ENCODE measurements at places on chromosomes 4 and X. TPM values are rescaled to one million over a fixed set of nuclear protein-coding genes. Genes with fewer than 3 reads are reported as not detected.

DNA sequence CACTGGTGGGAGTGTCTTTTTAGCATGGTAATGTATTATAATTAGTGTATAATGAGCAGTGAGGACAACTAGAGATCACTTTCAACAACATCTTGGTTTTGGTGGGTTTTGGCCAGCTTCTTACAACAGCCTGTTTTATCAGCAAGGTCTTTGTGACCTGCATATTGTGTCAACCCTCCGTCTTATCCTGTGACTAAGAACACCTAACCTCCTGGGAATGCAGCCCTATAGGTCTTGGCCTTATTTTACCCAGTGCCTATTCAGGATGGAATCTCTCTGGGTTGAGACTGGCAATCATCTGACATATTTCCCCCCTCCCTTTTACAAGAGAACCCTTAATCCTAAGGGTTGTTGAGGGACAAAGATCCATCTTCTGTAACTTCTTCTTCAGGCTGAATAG lies 21.9 kb upstream of the ADH4 start:
- DNase-seq, result no peak

DNA sequence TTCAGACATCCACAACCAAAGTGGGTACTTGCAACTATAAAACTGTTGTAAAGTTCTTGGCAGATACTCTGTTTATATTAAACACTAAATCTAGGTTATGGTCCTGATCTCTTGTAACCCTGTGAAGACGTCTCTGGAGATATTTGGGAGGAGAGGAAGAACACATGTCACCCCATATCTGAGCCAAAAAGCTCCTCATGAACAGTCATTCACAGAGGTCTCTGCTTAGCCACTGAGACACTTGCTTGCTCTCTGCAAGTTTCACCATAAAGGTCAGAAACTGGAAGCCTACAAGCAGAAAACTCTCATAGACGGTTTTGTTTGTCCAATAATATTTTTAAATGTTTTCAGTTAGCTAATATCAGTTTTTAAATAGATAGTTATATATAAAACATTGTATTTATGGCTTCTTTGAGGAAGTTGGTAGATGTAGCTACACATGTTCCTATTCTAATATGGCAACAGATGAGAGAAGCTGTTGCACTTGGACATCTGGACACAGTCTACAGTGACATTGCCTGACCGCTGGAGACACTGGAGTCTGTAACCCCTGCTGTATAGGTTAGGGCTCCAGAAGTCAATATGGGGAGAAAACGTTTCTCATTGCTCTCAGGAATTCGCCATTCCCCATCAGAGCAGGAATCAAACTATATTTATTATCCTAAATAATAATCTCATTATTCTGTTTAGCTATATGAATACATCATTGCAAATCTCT lies 73.6 kb downstream of the C4orf46 start:
- DNase-seq, result no peak

DDX53 gene
- total RNA-seq, result not detected

RFC1 gene
- 24.2 TPM for total RNA-seq

- no peak for DNase-seq
These were observed 30.3 kb upstream of the UTP14A start for GRCh38 chrX:129875669-129876068.

MND1 gene
- 5.3 TPM for total RNA-seq
